HT1080 (cell line): ENCODE measurements at places on chromosomes 6 and 20. TPM values are rescaled to one million over a fixed set of nuclear protein-coding genes. Genes with fewer than 3 reads are reported as not detected.

GRCh38 chr6:107730683-107731314 lies 93.3 kb downstream of the SCML4 start:
- DNase-seq, result no peak

The BMP6 gene
- 3.2 and 4.0 TPM in 2 replicates for total RNA-seq

DNA sequence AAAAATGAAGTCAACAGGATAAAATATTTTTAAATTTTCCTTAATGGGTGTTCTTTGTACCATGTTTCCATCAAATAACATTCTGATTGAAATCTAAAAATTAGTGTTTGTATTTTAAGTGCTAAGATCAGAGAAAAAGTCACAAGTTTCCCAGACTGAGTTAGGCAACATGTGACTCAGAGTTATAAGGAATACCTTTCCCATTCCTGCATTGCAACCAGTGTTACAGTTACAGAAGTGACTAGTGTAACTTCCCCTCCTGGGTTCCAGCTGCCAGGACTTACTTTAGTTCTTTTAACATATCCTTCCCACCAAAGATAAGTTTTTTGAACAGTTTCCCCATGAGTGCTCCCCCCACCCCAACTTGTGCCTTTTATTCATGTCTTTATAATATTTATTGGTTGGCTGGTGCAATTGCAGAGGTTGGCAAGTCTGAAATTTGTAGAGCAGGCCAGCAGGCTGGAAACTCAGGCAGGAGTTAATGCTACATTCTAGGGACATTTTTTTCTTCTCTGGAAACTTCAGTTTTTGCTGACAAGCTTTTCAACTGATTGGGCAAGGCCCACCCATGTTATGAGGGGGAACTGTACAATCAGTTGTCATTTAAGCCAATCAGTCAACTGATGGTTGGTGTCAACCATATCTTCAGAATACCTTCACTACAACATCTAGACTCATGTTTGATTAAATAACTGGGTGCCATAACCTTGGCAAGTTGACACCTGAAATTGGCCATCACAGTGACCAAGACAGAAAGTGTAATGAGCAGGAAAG lies 22.9 kb upstream of the ESR1 start:
- no peak for DNase-seq

DNA sequence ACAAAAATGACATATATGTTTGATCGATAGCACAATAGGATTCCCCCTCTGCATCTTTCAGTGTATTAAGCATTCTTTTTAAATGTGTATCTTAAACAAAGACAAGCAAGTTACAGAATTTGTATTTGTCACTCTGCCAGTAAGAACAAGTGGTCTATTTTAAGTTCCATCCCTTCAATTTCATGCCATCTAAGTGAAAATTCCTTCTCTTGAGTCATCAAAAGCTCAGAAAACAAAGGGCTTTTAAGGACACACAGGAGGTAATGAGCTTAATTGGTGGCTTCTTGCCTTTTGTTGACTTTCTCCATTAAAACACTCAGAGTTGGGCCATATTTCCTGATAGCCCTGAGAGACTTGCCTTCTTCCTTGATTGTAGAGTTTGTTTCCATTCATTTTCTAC lies 547.8 kb downstream of the TENT5A start:
- DNase-seq, result peak; percentile 32

The TPBG gene
- 34.3 and 42.6 TPM in 2 replicates for total RNA-seq

DNA sequence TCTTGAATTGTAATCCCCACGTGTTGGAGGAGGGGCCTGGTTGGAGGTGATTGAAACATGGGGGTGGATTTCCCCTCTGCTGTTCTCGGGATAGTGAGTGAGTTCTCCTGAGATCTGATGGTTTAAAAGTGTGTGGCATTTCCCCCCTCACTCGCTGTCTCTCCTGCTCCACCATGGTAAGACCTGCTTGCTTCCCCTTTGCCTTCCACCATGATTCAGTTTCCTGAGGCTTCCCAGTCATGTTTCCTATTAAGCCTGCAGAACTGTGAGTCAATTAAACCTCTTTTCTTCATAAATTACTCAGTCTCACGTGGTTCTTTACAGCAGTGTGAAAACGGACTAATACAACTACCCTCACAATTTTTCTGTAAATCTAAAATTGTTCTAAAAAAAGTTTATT lies 26.8 kb upstream of the FAM184A start:
- DNase-seq, result peak; percentile 62

GRCh38 chr20:17971300-17972013 lies 2.6 kb downstream of the MGME1 start:
- peak; percentile 39 for DNase-seq

The CST7 gene
- total RNA-seq, result 0.60 and 1.0 TPM in 2 replicates

DNA sequence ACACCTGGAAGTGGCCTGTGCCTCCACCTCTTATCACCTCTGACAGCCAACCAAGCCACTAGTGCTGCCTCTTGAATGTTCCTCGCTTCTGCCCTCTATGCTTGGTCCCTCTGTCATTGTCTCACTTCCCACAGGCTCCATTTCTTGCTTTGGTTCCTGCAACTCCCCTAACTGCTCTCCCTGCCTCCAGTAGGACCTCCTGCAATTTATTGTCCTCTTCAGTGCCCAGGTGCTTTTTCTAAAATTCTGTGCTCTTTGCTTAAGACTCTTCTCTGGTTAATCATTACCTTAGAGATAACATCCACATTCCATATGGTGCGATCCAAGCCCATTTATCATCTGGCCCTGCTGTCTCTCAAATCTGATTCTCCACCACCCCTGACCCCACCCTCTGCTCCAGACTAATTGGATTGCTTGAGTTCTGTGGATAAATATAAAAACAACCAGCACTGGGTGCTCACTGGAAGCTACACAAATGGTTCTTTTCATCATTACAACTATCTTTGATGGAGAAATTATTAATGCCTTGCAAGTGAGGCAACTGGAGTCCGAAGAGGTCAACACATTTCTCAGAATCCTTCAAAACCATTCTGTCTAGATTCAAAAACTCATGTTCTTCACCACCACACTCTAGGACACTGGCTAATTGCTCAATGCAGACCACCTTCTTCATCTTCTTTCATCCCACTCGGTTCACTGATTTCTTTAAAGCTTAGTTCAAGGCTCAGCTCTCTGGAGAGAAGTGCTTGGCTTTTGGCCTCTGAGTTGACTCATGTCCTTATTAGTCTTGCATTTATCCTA lies 47.2 kb downstream of the FOXA2 start:
- no peak for DNase-seq

The LST1 gene
- total RNA-seq, result not detected in 2 replicates

GRCh38 chr6:76466286-76466685 lies 393.8 kb upstream of the IMPG1 start:
- DNase-seq, result no peak

The EPHA7 gene
- total RNA-seq, result 0.03 TPM in 1 of 2 replicates, not detected in the other

The WFDC12 gene
- total RNA-seq, result not detected in 2 replicates

The IP6K3 gene
- not detected in 2 replicates for total RNA-seq

DNA sequence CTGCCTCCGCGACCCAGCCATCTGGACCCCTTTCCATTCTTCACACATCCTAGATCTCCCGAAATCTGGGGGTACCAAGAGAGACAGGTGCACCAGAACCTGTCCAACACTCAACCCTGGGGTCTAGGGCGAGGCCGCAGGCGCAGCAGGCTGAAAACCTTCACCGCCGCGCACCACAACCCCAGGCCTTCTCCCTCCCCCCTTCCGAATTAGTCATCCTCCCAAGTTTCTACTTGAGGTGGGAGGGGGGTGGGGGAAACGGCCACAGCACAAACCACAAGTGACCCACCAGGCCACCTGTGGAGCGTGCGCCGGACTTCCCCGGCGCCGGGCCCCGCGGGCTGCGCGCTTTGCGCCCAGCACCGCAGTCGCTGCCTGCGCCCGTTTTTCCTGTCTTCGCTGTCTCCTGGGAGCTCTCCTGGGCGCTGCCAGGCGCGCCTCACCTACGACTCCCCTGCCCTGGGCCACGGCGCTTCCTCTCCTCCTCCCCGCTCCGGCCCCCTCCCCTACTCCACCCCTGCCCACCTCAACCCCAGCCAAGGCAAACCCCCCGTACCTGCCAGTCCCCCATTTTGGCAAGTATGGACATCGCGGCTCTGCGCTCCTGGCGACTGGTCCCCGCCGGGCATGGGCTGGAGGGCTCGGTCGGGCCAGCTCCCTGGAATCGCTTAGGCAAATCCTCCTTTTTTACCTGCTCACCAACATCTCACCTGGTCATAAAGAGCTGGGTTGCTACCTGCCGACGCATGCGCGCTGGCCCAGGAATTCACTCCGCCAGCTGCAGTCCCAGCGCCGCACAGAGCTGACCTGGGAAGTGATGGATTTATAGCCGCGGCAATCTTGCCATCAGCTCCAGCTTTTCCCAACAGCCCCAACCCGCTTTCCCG lies 4.2 kb upstream of the TFAP2A start:
- DNase-seq, result peak; percentile 11

DNA sequence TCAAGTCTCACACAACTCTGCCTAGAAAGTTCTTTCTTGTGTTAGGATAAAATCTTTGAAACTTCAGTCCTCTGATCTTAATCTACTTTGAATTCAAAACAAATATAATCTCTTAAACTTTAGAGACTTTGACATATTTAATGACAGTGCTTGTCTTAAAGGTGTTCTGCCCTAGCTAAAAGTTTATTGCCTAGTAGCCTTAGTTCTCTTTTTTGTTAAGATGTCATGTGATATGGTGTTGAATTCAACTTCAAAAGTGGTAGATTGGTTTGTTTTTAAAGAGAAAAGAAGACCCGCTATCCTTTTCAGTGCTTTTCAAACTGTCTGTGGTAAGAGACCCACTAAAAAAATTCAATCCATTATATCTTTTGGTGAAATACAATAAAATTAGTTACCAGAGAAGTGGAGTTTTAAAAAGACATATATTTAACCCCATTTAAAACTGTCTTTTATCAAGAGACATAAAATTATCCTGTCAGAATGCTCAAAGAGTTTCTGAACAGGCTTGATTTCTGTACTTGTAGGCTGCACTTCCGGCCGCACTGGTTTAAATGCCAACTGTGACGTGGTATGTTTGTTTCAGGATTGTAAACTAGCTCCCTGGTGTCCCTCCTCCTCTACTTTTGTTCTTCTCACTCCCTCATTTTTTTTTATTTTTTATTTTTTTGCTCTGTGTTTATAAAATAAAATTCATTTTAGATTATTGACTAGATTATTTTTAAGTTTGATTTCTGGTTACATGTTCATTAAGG lies 76.5 kb downstream of the QKI start:
- no peak for DNase-seq

DNA sequence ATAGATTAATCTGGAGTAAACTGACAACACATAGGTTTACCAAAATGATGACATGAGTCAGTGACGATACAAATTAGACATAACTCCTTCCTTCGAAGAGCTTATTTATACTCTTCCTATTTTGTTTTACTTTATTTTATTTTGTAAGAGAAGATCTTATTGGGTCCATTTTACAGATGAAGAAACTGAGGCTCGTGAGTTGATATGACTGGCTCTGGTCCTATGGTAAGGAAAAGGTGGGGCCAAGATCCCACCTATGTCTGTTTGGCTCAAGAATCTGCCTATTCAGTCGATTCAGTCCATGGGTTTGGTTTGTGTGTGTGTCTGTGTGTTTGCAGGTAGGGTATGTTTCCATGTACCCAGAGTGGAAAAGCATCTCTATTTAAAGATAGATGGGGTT lies 8.4 kb upstream of the R3HDML start:
- DNase-seq, result no peak

DNA sequence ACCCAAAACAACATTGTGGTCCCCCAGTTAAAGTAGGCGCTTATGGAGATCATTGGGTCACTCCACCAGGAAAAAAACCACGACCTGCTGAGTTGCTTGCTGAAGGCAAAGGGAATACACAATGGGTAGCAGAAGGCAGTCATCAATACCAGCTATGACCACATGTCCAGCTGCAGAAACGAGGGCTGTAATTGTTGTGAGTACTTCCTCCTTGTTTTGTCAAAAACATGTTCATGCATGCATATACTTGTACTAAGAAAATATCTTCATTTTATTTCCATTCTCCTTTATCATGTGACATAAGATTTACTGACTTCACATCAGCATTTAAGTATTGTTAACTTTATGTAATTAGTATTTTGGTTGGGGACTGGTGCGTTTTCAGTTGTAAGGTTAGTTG lies 16.9 kb downstream of the SERINC1 start:
- DNase-seq, result no peak

DNA sequence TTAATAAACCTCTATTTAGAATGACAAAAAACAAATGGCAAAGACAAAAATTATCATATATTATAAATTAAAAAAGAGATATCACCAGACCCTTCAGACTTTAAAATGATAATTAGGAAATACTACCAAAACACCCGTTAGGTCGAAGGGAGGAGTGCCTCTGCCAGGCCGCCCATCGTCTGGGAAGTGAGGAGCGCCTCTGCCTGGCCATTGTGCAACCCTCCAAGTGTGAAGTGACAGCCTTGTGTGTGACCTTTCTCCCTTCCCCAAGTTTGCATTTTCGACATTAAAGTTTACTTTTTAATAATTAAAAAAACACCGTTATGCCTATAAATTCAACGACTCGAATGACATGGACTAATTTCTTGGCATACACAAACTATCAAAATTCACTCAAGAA lies 64.5 kb upstream of the TASP1 start:
- no peak for DNase-seq

DNA sequence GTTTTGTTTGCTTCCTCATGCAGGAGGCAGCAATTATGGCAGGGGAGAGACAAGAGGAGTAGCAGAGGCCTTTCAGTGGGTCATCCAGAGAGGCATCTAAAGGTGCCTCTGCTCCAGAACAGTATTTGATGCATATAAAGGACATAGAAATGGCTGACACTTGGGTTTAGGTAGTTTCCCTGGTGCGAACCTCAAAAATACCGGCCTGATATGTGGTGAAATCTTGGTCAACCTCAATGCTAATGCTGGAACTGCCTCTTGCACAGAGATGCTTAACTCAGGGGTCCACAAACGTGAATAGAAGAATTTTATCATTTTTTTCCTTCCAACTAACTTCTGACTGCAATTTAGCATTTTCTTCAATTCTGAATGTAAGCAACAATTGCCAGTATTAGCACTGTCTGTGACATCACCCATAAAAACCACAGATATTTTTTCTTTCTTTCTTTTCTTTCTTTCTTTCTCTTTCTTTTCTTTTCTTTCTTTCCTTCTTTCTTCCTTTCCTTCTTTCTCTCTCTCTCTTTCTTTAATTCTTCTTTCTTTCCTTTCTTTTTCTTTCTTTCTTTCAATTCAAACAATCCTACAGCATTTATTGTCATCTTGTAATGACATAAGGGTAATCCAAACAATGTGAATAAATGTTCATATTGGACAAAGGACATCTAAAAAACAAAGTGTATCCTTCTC lies 180.0 kb upstream of the UST start:
- no peak for DNase-seq

GRCh38 chr20:7348253-7348652 lies 580.8 kb downstream of the BMP2 start:
- no peak for DNase-seq

DNA sequence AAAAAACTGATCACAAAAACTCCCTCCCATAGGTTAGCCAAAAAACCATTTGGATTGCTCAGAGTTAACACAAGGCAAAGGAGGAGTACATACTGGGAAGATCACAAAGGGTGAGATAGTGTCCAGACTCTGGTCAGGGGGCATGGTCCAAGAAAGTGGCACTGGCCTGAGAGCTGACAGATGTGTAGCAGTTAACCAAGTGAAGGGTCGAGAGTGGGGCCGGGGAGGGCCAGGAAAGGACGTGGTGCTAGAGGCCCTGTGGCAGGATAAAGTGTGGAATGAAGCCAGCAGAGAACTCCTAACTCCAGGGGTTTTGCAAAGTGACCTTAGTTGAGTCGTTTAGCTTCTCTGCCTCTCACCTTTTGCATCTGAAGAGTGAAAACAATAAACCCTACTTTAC lies 290.5 kb downstream of the FOXA2 start:
- DNase-seq, result no peak
